Activated T-helper 17 cell treated with anti-CD3 and anti-CD28 coated beads, Interleukin-2, amount 50 U/mL, for 72 hours (primary cell): ENCODE measurements at places on chromosomes 5 and 9. TPM values are rescaled to one million over a fixed set of nuclear protein-coding genes. Genes with fewer than 3 reads are reported as not detected.
A peak's percentile ranks its signal among the peaks of the same experiment; 100 is the strongest.

DNA sequence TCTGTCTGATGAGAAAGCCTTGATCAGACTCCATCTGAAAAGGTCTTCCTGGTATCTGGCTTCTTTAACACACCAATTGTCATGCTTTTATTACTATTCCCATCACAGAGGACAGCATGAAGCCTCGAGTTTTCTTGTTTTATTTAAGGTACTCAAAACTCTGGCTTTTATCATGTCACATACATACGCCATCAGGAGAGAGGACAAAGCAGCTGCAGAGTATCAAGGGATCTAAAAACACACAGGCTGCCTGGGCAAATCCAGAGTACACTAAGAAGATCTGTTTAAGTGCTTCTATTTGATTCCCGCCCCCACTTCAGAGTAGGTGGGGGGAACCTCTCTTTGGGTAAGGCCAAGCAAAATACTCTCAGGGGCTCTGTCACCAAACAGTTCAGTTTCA lies 277.2 kb downstream of the SPOCK1 start:
- no peak for ATAC-seq

DNA sequence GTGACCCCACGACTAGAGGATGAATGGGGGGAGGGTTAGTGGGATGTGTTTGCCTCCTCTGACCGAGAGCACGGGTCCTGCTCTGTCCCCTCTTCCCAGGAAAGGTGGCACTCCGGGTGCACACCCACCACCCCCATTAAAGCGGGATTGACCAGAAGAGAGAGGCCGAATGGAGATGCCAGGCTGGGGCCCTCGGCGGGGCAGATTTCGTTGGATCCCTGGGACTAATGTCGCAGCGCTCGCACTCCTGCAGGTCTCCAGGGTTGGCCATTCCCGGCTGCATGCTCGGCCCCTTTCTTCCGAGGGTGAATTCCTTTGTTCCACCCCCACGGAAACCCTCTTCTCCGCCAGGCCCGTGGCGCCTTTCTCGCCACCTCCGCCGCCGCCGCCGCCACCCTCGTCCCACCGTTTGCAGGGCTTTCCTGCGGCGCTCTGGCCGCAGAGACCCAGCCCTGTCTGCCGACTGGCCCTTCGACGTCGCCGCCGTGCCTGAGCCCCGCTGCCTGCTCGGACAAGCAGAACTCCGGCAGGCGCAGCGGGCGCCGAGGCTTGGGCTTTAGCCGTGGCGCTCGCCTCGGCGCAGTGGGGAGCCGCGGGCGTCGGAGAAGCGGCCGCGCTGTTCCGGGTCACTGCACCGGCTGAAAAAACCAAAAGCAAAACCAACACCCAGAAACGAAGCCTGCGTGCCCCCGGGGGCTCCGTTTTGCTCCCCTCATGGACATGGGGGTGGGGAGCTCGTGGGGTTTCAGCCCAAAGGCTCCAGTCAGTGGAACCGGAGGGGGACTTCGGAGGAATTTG lies 11.8 kb downstream of the LMX1B start:
- no peak for ATAC-seq

The ATOX1 gene
- 41.8 TPM for total RNA-seq

The N4BP3 gene
- 3.7 TPM for total RNA-seq

DNA sequence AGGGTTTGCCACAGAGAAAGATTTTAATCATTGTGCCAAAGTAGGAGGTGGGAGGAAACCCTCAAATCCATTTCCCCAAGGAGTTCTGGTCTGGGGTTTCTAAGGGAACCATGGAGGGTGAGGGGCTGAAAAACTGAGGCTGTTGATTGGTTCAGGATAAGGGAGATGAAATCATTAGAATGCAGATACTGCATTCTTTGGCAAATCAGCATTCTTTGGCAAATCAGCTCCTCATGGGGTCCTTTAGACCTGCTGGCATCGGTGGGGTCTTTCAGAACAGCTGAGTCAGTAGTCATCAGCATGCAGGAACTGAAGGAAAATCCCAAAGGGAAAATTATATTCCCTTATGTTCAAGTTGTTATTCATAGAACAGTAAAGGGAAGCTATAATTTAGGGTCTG lies 585.5 kb downstream of the ISL1 start:
- no peak for ATAC-seq

- ATAC-seq = no peak
Measured at GRCh38 chr5:1636981-1637638, 113.3 kb upstream of the LPCAT1 start.

GRCh38 chr5:850511-851006 lies at the start of gene ZDHHC11:
Gene ZDHHC11 (minus strand): TSS chr5:850986. CDS start chr5:850602, 384 bp downstream.
- no peak for ATAC-seq

DNA sequence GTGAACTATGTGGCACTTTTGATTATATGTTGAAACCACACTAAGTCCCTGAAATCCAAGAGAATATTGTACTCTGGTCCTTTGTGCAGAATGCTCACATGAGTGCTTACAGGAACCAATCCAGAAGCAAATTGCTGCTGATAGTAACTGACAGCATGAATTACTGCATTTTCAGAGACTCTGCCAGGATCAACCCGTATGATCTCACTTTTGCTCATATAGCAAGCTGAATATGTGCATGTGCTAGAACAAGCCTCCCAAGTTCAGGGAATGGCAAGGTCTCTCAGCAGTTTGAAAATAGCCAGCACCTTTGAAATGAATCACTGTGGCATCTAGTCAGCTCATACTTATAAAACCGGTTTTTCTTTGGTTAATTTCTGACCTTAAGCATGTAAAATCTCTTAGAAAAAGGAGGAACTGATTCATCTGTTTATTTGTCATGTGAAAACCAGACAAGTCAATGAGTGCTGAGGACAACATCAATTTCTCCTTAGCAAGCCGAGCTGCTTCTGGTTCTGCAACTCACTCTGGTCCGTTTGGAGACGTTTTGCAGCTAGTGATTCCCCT lies 215.7 kb upstream of the ELL2 start:
- ATAC-seq = peak; percentile 96

The CMYA5 gene
- total RNA-seq = 0.19 TPM

DNA sequence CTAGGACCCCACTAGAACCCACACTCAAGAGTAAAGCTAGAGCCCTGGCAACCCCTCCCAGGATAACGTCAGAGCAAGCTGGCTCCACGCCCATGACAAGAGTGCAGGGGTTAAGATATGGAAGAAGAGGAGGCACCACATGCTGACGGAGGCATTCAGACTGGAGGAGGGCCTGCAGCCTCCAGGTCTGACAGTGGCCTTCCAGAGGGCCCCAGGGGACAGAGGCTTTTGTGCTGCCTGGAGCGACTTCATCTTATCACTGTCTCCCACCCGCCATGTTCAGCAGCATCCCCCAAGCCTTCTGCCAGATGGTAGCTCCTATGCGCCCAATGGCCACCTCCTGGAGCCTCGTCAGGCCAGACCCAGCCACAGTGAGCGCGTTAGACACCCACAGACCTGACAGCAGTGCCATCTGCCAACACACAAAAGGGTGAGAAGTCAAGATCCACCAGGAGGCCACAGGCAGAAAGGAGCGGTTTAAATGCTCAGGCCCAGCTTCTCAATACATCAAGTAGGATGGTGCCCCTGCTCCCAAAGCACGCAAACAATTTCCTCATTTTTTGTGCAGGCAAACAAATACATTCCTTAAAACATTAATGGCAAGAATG lies 65.8 kb downstream of the C5orf15 start:
- ATAC-seq = no peak

DNA sequence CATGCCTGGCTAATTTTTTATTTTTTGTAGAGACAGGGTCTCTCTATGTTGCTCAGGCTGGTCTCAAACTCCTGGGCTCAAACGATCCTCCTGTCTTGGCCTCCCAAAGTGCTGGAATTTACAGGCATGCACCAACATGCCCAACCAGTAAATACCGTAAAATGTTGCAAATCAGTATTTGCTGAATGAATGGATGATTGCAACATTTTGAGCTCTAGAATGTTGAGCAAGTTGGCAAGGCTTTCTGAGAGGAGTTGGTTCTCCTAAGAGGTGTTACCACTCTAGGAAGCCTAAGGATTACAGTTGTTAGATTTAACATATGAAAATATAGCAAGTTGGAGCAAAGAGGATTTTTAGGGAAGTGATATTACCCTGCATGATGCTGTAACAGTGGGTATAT lies 15.6 kb upstream of the DMXL1 start:
- ATAC-seq = no peak

DNA sequence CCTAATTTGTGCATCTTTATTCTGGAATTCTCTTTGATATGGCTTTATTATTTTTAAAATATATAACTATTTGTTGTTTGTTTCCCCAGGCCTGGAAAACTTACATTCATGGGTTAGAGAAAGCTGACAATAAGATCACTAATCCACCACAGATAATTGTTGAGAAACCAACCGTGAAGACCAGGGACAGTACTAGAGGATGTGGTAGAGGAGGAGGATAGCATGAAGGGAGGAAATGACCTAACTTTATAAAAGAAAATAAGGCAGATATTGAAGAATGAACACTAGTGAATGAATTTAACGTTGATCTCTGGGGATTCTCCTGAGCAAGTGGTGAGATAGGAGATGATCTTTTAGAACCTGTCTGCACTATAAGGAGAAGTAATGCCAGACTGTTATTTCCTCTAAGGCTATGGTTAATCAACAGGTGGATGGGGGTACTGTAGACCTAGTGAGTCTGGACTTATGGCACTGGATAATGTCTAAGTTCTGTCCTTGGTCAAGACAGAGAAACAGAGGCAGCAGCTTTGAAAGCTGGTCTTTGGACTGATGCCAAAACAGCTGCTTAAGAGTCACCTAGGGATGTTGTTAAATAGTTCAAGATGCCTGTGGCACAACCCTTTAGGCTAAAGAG lies 52.4 kb downstream of the NREP start:
- no peak for ATAC-seq

DNA sequence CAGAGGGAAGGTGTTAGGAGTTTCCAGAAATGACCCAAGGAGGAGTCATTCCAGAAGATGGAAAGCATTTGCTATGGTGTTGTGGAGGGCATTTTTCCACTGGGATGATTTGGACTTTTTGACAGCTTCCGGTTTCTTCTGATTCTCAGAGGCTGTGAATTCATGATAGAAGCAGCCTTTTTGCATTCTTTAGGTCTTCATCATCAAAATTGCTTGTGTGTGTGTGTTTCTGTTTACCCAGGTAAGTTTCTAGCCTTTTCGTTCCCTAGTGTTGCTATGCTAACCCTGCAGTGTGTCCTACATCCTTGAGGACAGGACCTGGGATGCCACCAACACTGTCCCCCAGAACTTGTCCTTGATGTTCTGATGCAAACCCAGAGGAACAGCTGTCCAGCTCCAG lies 19.6 kb downstream of the IRX1 start:
- no peak for ATAC-seq

DNA sequence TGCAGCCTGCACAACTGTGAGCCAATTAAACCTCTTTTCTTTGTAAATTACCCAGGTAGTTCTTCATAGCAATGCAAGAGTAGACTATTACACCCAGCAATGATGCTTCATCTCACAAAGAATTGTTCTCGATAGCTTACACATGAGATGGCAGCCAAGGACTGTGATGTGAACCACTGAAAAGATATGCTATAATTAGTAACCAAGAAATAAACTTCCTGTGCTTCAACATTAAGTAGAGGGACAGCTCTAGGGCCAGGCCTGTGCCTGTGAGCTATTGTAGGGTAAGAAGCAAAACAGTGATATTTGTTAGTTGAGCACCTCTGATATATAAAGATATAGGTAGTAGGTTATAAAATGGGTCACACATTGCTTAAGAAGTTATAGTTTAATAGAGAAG lies 41.8 kb upstream of the DPYSL3 start:
- ATAC-seq = no peak

- no peak for ATAC-seq
Measured at GRCh38 chr5:173902743-173903142, 14.6 kb downstream of the CPEB4 start.

GRCh38 chr5:28737682-28738081 lies 1699.3 kb upstream of the CDH9 start:
- no peak for ATAC-seq

The SIT1 gene
- 97.0 TPM for total RNA-seq

The GARNL3 gene
- 5.1 TPM for total RNA-seq

GRCh38 chr9:76194896-76195295 lies 199.3 kb downstream of the RFK start:
- no peak for ATAC-seq

- no peak for ATAC-seq
Measured at GRCh38 chr9:135509458-135509857, 9.0 kb downstream of the MRPS2 start.

GRCh38 chr5:79864364-79864763 lies 126.7 kb downstream of the MTX3 start:
- ATAC-seq = no peak

- no peak for ATAC-seq
Measured at GRCh38 chr9:135921749-135922310, 14.5 kb upstream of the CAMSAP1 start.

The PLAC8L1 gene
- 0.45 TPM for total RNA-seq

The PAX5 gene
- 0.30 TPM for total RNA-seq

DNA sequence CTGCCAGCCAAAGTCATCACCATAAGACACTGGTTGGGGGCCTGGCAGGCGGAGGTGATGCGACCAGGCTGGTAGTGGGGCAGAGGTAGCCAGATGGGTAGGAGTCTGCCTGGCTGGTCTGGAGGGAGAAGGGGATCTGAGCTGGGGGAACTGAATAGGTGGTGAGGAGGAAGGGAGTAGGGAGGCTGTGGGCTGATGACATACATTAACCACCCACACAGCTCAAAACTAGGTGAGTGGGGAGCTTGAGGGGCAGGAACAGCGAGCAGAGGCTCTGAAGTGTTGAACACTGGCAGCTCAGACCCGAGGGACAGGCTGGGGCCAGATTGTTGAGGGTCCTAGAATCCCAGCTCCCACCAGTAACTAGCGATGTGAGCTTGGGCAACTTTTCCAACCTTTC lies 81.0 kb downstream of the DAB2IP start:
- ATAC-seq = no peak

DNA sequence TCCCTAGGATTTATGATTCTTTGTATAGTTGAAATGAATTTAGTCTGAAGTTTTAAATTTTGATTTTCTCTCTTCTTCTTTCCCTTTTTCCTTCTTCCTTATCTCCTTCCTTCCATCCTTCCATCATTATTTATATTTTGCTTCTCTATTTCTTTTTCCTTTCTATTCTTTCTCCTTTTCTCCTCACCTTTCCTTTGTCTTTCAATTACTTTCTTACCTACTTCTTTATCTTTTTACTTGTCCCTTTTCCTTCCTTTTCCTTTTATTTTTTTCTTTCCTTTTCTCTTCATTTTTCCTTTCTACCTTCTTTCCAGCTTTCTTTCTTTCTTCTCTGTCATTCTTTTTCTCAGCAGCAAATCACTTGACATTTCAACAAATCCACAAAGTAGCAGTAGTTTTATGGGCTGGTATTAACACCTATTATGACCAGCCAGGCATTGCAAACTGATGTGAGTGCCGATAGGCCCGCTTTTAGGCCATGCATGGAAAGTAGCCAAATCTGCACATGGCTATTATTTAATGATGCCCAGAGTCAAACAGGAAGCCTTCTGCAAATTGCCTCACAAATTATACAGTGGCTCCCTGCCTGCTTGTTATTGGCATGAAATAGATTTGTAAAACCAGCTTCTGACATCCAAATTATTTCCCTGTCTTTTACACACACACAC lies 37.1 kb upstream of the NR3C1 start:
- ATAC-seq = no peak

- ATAC-seq = no peak
Measured at GRCh38 chr9:36794461-36794860, 221.8 kb downstream of the MELK start.

- ATAC-seq = no peak
Measured at GRCh38 chr5:155270725-155271124, 257.2 kb downstream of the KIF4B start.

The ANKRD34B gene
- total RNA-seq = not detected

- ATAC-seq = no peak
Measured at GRCh38 chr5:430214-430925, 12.6 kb upstream of the EXOC3 start.

- ATAC-seq = no peak
Measured at GRCh38 chr9:128072144-128073021, 4.4 kb downstream of the SLC25A25 start.
